ENCODE measurements at places on chromosomes 7 and 10.

- DNase-seq: no peak
Measured at GRCh38 chr10:95236068-95236903, 42.2 kb downstream of the ACSM6 start.

DNA sequence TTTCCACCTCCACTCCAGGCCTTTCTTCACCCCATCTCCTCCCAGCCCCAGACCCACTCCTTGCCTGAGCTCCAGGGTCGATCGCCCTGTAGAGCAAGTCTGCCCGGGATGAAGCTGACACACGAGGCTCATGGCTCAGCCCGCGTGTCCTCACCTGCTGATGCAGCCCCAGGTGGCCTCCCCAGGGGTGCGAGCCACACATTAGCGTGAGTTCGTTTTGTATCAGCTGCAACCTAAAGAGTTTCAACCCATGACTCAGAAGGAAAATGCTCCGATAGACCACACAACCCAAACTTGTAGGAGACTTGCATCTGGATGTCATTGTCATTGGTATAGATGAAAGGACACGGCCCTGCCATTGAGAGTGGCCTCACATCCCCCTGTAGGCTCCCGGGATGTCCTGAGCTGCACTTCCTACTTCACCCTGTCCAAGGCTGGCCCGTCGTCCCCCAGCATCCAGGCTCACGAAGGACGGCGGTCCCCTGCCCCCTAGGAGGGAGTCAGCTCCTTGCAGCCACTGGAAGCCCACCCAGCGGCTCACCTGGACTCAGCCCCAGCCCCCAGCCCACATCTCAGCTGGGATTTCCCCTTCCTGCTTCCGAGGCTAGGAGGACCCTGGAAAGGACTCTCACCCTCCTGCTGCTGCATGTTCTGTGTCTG, 97.7 kb downstream of the HTR5A start:
- DNase-seq: no peak

DNA sequence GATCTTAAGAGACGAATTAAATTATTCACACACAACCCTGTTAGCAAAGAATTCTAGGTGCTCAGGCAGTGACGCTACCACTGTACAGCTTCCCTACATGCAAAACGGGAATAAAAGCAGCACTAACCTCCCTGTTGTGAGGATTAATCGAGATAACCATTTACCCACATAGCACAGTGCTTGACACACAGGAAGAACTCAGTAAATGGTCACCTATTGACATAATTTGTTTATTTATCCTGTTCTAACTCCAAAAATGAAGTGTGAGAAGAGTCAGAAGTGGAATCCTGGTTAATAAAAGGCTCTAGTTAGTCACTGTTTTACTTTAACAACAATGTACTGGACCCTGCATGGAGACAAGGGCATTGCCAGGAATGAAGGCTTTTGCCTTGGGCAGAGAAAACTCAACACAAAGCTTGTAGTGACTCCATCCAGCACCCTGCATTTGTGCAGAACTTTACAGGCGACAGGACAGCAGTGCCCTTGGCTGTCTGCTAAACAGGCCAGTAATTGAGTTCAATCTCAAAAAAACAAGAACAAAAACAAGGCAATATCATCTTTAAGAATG, 103.8 kb downstream of the SORBS1 start:
- DNase-seq: no peak

DNA sequence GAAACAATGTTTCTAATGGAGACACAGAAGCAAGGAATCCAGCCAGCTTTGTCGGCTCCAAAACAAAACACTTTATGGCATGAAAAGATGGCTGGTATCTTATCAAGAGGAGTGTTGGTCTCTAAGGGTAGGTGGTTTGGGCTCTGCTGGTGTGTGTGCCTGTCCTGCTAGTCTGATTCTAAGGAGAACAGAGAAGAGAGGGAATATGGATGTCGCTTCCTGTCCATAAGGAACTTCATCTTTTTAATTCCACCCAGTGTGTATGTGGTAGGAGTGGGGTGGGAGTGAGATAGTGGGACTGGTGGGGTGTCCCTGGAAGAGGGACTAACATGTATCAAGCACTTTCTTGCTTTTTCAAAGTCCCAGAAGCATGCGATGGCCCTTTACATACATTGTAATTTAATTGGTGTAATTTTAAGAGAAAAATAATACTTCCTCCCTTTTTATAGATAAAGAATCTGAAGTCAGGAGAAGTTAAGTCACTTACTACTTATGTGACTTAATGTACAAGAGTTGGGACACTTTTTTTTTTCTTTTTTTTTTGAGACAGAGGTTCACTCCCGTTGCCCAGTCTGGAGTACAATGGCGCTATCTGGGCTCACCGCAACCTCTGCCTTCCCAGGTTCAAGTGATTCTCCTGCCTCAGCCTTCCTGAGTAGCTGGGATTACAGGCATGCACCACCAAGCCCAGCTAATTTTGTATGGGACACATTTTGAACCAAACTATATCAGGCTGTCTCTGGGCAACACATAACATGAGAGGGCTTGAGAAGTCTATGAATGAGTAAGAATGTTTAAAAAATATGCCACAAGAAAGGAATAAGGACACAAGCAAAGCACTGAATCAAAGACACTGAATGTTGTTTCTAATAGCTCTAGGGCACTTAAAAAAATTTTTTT, 18.8 kb downstream of the NT5C3A start:
- DNase-seq: no peak

DNA sequence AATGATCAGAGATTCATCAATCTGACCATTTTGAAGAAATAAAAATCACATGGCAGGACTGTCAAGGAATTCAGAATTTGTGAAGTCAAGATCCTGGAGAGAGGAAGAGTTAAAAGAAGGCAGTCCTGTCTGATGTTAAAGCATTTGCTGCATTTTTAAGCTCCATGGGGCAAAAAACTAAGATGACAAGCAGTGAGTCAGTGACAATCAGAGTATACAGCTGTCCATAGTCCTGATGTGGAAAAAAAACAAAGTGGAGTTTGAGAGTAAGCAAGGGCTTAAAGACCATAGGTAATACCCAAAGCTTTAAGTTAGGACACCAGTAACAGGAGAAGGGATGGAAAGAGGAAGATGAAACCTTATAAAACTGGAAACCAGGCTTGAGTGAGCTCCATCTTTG, 412.7 kb upstream of the ANKRD30A start:
- no peak for DNase-seq

- no peak for DNase-seq
Measured at GRCh38 chr7:28356619-28357018, 55.7 kb upstream of the CREB5 start.

DNA sequence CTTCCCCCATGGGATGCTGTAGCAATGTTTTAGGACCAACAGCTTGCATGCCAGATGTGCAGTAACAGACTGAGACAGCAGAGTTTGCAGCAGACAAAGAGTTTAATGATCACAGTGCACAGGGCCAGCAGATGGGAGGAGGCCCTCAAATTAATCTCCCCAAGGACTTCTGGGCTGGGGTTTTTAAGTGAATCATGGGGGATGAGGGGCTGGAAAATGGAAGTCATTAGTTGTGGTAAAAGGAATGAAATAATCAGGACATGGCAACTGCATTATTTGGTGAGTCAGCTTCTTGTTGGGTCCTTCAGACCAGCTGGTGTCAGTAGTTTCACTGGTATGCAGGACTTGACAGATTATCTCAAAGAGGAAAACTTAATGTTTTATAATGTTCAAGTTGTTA, 12.6 kb upstream of the NRBF2 start:
- no peak for DNase-seq

GRCh38 chr7:159138508-159138907, 6.2 kb downstream of the VIPR2 start:
- no peak for DNase-seq

Data from inflammatory macrophage treated with lipopolysaccharide for 1 hour (primary cell).